Ammon's horn (tissue), 1 donor: ENCODE measurements at places on chromosomes 16 and 17.

- no peak for DNase-seq
Observed at GRCh38 chr17:15076991-15077663, 188.0 kb downstream of the PMP22 start.

GRCh38 chr16:85390511-85391174 is 222.5 kb upstream of the GSE1 start:
- DNase-seq, result no peak

- DNase-seq, result peak; percentile 68
Observed at GRCh38 chr16:22206842-22207714, 1.0 kb downstream of the EEF2K start.

DNA sequence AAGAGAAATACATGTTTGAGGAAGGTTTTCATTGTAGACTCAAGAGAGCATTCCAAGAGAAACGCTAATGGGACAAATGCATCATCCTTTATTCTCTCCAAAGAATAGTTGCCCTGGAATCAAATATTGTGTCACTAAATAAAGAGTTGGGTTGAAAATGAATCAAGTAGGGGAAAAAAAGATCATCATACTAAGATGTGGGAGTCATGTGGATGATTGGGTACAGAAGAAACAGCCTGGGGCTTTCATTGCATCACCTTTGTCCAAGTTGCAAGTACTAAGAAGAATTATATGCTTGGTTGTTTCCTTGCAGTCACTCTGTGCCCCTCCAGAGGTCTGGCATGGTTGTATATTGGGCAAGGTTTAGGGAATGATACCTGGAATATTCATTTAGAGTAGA is 658.9 kb downstream of the TOX3 start:
- no peak for DNase-seq

DNA sequence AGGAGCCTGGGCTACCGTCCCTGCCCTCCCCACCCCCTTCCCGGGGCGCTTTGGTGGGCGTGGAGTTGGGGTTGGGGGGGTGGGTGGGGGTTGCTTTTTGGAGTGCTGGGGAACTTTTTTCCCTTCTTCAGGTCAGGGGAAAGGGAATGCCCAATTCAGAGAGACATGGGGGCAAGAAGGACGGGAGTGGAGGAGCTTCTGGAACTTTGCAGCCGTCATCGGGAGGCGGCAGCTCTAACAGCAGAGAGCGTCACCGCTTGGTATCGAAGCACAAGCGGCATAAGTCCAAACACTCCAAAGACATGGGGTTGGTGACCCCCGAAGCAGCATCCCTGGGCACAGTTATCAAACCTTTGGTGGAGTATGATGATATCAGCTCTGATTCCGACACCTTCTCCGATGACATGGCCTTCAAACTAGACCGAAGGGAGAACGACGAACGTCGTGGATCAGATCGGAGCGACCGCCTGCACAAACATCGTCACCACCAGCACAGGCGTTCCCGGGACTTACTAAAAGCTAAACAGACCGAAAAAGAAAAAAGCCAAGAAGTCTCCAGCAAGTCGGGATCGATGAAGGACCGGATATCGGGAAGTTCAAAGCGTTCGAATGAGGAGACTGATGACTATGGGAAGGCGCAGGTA is 762 bp downstream of the CDK12 start:
- DNase-seq, result peak; percentile 61

GRCh38 chr17:71085238-71086033 is 916.1 kb downstream of the KCNJ2 start:
- peak; percentile 7 for DNase-seq

DNA sequence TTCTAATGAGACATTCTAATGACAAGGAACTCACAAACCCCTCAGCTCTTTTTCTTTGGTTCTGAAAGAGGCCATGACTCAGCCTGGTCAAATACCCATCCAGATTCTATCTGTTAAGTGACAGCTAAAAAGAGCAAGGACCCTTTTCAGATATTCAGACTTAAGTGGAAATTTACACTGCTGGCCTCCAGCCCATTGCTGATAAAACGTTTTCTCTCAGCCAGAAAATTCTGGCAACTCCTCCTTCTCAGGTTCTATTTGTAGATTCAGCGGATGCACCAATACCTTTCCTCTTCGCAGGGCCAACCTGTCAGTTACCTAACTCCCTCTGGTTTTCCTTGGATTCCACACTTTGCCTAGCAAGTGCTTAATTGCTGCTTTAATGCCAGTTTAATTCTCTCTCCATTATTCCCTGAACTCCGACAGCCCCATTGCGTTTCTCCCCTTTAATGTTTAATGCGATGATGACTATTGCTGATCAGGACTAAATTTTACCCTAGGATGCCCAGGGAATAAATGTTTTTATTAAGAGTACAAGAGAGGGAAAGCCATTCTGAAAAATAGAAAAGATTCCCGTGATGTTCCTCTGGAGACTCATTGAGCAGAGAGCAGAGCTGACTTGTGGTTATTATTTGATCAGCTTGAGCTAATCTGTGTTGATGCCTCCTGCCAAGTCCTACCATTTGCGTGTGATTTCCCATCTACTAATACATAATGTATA is 35.9 kb upstream of the TOM1L1 start:
- DNase-seq, result no peak

- no peak for DNase-seq
Observed at GRCh38 chr17:28319598-28319935, 567 bp downstream of the TMEM97 start.

- no peak for DNase-seq
Observed at GRCh38 chr16:89343501-89344457, 126.3 kb downstream of the ZNF778 start.

- DNase-seq, result peak; percentile 51
Observed at GRCh38 chr16:21156767-21157467, 1.6 kb upstream of the LDAF1 start.

DNA sequence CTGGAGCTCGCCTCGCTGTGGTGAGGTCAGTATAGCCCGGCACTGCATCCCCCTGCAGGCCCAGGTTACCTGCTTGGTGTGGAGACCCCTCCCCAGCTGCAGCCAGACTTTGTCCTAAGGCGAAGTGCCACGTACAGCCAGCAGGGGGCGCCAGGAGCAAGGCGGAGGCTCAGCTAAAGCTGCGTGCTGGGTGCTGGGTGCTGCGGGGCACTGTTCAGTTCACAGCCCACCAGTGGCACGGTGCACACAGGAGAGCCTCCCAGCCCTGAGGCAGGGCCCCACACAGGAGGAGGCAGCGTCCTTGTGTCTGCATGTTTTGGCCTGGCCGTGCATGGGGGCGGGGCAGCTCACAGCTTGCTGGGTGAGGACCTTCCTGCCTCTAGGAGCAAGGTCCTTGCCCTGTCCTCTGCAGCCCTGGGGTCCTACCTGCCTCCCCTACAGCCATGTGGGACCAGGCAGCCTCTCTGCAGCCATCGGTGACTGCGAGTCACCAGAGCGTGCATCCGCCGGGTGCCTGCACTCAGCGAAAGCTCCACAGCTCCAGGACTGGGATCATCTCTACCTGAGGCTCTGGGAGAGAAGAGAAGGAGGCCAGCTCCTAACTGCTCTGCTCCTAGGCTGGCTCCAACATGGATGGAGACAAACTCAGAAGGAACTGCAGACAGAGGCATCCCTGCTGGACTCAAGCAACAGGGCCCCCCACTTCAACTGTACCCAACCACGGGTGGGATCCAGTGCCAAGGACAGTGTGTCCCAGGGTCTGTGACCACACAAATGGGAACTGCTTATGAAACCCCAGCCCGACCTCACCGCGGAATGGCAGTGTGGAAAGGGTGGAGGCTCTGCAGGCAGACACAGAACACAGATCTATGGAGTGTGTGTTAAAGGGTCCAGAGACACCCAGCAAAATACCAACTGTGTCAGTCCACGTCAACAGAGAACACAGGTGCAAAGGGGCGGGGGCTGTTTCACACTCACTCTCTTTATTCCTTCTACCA is 19.0 kb downstream of the SLC7A5 start:
- peak; percentile 69 for DNase-seq

GRCh38 chr17:71986886-71987285 is 133.9 kb upstream of the SOX9 start:
- no peak for DNase-seq
